ENCODE measurements at places on chromosomes 11 and 22. TPM values are rescaled to one million over a fixed set of nuclear protein-coding genes. Genes with fewer than 3 reads are reported as not detected.

GRCh38 chr22:24026733-24027132 lies 15.6 kb downstream of the CABIN1 start:
- no peak for DNase-seq

DNA sequence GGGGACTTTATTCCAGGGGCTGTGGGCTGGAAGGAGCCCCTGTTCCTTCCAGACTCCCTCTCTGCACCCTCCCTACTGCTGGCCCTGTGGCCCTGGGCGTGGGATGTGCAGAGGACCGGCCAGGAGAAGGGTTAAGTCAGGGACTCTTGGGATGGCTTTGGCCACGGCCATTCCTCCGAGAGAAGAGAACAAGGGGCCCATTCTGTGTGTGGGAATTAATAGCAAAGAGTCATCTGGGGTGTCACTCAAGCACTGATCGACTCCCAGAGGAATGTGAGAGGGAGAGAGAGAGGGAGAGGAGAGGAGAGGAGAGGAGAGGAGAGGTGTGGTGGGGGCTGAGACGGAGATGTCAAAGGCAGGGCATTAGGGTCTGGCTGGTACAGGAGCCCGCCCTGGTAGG lies 14.2 kb upstream of the SOX10 start:
- DNase-seq = no peak

Gene GVQW3
- polyA plus RNA-seq = 1.7 TPM

GRCh38 chr11:131063638-131064037 lies 147.4 kb upstream of the SNX19 start:
- no peak for DNase-seq

All from CD4-positive, CD25-positive, alpha-beta regulatory T cell (primary cell).